Progenitor cell of endocrine pancreas (in vitro differentiated cells): ENCODE measurements at places on chromosomes 12 and 14. TPM values are rescaled to one million over a fixed set of nuclear protein-coding genes. Genes with fewer than 3 reads are reported as not detected.
A peak's percentile ranks its signal among the peaks of the same experiment; 100 is the strongest.

The DYRK2 gene
- total RNA-seq, result 45.0 and 48.1 TPM in 2 replicates

The A2M gene
- 1.1 and 2.0 TPM in 2 replicates for total RNA-seq

- no peak for DNase-seq
These were observed 22.9 kb upstream of the RNF34 start for GRCh38 chr12:121376754-121377697.

DNA sequence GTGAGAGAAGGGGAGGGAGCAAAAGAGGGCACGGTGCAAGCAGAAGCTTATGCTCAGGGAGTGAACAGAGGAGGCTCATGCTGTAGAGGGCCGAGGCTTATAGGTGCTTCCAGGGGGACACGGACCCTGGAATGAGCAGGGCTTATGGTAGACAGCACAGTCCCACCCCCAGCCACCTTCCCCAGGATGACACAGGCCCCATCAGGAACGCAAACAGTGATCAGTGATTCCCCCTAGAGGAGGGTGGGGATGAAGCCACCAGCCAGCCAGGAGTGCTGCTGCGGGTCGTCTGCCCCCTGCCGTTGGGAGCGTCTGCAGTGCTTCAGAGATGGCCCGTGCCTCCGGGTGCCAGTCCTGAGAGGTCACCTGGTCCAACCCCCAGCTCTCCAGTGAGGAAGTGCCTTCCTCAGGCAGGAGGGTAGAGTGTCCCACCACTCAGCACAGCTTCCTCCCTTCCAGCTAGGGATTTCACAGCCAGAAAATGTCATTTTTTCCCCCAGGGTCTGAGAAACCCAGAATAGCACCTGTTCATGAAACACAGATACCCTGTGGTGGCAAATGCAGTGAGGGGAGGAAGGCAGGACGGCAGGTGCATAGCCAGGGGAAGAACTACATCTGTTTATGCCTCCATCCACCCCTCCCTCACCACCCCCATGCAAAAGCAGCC is 60.7 kb downstream of the SLC6A12 start:
- DNase-seq, result peak; percentile 78

The FGD4 gene
- total RNA-seq, result 83.8 and 85.6 TPM in 2 replicates
